ENCODE measurements at places on chromosomes 5 and 9.
A peak's percentile ranks its signal among the peaks of the same experiment; 100 is the strongest.

DNA sequence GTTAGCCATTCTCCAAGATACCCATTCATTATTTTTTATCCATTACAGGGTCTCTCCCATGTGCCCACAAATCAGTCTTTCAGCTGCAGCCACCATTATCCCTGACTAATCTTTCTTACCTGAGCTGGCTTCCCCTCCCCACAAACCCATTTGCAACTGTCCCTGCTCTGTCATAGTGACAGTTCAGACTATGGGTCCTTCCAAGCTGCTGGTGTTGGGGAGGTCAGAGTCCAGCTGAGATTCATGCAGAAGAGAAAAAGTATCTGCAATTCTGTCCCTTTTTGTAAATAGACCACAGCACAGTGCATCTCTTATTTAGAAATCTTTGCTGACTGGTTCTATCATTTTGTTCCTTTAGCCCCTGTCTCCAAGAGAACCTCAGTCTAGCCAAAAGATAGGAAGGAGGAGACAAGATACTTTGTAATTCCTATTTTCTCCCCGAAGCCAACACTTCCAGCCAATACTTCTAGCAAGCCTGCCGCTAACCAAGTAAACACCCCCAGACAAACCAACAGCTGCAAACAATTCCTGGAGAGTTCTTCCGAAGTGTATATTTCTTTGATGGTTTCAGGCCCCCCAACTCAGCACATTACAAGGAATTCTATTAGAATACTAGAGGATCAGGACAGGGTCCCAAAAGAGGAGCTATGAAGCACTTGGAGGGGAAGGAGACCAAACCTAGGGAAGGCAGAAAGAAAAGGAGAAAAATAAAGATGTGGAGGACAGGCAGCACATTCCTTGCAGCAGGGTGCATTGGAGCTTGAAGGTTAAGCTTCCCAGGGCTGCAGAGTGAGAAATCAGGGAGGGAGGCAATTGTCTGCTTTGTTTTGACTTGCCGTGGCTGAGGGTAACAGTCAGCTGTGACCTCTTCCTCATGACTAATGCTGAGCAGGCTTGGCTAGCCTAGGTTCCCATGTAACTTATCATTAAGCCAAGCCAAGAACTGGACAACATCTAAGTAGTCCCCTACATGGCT is 148.5 kb downstream of the SGCD start:
- no peak for DNase-seq

DNA sequence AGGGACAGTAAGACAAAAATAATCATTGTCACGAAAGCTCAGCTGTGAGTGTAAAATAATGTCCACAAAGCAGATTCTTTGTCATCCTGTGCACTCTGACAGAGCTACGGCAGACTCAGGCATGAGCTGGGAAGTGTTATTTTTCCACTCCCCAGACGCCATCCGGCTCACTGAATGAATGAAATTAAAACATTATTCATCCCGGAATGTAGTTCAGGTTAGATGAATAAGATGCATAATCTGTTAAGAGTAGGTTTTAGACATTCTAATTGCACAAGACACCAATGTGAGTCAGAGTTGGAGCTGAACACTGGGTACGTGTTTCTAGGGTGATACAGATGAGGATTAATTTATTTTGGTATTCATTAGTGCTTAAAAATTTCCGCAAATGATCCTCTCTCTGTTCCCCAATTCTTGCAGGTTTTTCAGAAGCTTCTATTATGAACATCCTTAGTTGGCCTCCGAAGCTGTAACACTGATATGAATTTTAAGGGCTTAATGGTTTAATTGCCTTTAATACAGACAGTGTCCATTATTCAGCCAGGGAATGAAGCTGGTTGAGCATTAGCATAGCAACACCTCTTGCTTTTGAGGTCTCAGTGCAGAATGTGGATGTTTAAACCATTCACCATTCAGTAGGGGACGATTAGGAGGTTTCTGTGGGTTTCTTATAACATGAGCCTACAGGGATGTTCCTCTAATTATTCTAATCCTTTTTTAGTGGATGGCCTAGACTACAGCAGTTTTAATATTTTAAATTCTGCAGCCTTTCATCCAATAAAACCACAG is 65.6 kb upstream of the FRRS1L start:
- no peak for DNase-seq

DNA sequence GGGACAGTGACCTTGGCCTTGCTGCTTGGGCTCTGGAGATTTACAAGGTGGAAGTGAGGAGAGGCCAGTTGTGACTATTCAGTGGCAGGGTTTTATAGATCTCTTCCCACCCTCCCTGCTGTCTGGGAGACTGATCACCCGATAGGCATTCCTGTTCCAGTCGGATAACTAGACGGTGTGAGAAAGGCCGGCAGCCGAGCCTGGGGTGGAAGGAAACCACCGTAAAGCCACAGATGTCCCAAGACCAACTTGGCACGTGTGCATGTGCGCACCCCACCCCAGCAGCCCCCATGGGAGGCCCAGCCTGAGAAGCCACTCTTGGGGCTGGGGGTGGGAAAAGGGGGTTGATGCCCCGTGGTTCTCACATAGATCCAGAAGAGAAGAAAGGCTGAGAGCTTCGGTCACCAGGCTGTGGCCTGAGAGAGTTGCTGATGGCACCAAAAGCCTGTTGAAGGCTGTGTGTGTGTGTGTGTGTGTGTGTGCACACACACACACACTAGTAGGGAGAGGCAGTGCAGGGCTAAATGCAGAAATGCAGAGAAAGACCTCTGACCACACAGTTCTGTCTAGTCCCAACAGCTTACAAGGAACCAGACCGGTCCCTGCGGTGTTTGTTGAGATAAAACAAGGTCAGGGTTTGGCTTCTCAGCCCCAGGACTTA is 225.8 kb downstream of the FANCC start:
- DNase-seq, result no peak

DNA sequence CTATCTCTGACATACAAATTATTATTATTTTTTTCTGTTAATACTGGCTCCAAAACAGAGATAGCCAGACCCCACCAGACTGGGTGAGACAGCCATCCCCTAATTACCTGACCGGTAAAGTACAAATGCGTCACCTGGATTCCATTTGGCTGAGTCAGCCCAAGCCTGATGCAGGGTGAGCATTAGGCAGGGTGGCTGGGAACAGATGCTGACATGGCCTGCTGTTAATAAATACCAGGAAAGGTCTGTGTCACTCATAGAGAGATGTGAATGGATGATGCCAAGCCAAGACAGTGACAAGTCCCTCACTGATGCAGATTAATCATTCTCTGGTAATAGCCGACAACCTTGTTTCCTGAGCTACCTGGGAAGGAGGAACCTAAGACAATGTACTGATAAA is 183.5 kb downstream of the TRIM32 start:
- DNase-seq, result no peak

DNA sequence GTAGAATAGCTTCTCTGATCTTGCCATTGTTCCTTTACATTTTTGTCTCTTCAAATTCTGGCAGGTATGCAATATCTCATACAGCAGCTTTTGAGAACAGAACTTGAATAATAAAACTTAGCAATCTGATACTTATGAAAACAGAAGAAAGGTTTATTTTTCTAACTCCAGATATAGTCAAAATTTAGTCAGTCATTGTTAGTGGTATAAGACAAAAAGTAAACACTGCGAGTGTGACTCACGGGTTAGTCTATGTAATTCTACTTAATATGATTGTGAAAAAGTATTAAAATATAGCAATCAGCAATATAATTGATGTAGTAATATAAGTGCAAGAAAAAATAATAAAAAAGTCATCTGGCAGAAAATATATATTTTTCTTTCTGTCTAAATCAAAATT is 910.4 kb downstream of the DNAH5 start:
- DNase-seq, result no peak

GRCh38 chr5:122358372-122358979 is 46.4 kb downstream of the SNCAIP start:
- no peak for DNase-seq

GRCh38 chr9:136541709-136542108 is 4.1 kb downstream of the NOTCH1 start:
- DNase-seq, result no peak

- DNase-seq, result no peak
Observed at GRCh38 chr5:159185773-159186172, 23.6 kb downstream of the RNF145 start.

- no peak for DNase-seq
Observed at GRCh38 chr5:100165309-100165708, 369.9 kb upstream of the FAM174A start.

GRCh38 chr5:173333925-173334661 is 5.9 kb upstream of the STC2 start:
- no peak for DNase-seq

DNA sequence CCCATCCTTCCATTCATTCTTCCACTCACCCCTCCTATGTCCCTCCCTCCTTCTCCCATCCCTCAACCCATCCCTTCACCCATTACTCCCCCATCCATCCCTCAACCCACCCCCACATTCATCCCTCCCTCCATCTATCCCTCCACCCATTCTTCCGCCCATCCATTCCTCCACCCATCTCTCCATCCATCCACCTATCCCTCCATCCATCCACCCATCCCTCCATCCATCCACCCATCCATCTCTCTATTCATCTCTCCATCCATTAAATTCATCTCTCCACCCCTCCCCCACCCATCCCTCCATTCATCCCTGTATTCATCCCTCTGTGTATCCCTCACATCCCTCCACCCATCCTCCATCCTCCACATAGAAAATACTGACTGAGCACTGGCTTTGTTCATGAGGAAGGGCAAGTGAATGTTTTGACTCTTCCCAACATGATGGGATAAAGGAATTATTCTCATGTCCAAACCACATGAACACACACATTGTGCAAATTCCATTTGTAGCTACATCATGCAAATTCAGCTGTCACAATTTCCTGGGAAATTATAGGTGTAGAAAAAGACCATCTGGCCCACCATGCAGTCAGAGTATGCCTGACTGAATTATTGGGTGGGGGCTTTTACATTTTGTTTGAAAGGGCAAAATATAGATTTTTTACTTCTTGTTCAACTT is 6.9 kb upstream of the VAV2 start:
- DNase-seq, result no peak

DNA sequence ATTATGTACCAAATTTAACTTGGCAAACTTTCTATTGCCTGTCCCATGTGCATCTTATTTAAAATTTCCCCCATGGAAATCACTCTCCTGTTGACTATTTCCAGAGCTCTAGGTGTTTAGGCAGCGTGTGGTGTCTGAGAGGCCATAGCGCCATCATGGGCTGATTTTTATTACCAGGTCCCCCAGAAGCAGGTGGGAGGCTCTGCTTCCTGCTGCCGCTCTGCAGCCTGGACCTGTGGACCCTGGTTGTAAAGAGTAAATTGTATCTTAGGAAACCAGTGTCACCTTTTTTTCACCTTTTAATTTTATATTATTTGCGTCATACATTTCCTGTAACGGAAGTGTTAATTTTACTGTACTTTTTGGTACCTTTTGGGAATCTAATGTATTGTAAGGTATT is 6.4 kb downstream of the HNRNPAB start:
- DNase-seq, result no peak

- no peak for DNase-seq
Observed at GRCh38 chr5:109192555-109193281, 217.1 kb downstream of the PJA2 start.

- no peak for DNase-seq
Observed at GRCh38 chr5:102341681-102342288, 45.7 kb upstream of the SLCO4C1 start.

GRCh38 chr9:12732971-12733370 is 39.8 kb downstream of the TYRP1 start:
- DNase-seq, result no peak

DNA sequence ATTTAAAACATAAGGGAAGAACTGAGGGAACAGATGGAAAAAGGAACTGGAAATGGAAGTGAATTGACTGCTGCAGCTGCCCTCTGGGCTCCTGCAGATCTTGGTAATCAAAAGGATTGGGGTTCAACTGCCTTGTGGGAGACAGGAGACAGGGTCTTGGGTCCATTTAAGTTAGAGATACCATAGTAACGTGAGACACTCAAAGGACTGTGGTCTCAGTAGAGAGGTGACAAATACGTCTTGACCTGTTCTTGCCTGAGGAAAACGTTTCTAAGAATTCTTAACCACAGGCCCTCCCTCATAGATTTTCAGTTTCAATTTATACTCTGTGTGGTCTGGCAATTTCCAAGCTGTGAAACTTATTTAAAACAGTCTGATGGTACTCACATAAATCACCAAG is 100.8 kb upstream of the DHFR start:
- DNase-seq, result peak; percentile 34

DNA sequence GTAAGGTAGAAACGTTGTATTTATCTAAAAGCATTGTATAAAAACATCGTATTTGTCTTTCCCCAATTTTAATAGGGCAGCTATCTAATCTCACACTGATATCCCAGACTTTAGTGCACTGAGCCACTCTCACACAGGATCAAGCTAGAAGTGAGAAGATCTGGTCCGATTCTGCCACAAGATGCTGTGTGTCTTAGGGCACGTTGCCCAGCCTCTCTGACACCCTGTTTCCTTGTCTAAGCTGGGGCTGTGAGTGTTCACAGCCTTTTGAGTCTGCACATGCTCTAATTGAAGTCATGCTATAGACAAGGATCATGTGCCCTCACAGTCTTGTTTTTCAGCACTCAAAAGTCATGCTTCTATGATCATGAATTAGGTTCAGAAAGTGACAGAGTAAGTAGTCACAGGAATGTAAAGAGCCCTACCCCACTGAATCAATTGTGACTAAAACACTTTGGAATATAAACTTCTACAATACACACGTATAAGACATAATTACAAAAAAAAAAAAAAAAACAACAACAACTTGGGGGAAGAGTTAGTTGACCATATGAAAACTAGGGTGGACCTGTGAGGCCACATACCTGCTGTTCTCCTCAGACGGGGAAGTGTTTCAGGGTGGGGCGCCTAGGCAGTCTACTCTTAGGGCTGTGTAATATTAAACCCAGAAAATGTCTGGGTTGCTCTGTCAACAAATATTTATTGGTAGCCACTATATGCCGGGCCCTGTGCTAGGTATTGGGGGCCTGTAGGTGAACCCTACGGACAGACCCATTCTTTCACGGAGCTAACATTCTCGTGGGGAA is 893 bp upstream of the ABLIM3 start:
- DNase-seq, result no peak
